ENCODE measurements at places on chromosomes 6 and 20.

- no peak for DNase-seq
Observed at GRCh38 chr20:9741996-9742395, 96.9 kb downstream of the PAK5 start.

- no peak for DNase-seq
Observed at GRCh38 chr6:39543095-39543494, 182.1 kb downstream of the KIF6 start.

DNA sequence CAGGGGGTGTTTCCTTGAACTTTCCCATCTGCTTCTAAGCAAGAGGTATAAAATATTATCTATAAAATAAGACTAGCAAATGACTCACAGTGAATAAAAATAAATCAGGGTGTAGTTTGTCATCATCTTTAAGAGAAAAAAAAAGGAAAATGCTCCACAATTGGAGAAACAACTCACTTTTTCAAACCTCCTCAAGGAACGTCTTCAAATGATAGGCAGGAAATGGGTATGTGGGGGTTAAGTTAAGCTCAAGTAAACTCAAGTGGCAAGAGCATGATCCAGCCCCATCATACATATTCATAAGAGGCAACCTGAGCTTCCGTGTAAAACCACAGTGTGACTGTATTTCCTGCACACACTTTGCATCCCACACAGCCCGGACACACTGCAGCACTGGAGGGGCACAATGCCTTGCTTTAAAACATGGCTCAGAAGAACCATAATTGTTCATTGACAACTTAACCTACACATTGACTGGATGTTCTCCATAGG, 58.5 kb upstream of the CEP85L start:
- peak; percentile 5 for DNase-seq

DNA sequence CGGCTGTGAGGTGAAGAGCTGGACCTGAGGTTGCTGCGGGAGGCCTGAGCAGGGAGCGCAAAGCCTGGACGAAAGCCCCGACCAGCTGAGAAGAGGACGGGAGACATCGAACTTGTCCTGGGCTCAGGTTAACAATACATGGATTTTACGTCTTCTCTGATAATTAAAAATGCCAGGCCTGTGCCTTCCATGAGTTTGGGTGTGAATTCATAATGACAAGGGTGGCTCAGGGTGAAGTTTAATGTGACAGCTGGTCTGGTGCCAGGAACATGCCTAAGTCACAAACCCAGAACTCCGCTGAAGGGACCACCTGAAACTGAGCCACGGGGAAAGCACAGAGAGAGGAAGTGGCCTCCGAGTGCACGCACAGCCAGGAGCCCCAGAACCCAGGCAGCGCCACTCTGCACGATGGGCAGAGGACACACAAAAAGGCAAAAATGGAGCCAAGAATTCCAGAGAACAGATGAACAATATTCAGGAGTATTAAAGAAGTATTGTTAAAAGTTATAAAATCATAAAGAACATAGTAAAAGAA, 150.1 kb upstream of the RPS6KA2 start:
- DNase-seq, result no peak

GRCh38 chr6:2651536-2651935, 99.2 kb downstream of the MYLK4 start:
- DNase-seq, result no peak

- DNase-seq, result peak; percentile 30
Observed at GRCh38 chr20:3174442-3175261, 1.3 kb upstream of the LZTS3 start.

- DNase-seq, result no peak
Observed at GRCh38 chr6:145882121-145882531, 67.5 kb upstream of the FBXO30 start.

DNA sequence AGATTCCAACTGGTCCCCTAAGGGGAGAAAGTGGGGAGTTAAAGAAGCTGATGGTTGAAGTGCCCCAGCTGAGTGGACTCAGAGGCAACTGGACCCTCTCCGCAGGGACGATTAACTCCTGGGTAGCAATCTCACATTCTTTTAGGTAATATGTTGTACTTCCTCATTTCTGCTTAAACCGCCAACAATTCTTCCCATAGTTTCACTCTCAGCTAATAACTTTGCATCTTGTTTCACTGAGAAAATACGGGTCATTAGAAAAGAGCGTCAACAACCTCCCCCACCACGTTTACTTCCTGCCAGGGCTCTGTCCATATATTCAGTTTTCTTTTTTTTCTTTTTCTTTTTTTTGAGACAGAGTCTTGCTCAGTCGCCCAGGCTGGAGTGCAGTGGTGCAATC, 39.5 kb upstream of the CHD6 start:
- DNase-seq, result no peak

DNA sequence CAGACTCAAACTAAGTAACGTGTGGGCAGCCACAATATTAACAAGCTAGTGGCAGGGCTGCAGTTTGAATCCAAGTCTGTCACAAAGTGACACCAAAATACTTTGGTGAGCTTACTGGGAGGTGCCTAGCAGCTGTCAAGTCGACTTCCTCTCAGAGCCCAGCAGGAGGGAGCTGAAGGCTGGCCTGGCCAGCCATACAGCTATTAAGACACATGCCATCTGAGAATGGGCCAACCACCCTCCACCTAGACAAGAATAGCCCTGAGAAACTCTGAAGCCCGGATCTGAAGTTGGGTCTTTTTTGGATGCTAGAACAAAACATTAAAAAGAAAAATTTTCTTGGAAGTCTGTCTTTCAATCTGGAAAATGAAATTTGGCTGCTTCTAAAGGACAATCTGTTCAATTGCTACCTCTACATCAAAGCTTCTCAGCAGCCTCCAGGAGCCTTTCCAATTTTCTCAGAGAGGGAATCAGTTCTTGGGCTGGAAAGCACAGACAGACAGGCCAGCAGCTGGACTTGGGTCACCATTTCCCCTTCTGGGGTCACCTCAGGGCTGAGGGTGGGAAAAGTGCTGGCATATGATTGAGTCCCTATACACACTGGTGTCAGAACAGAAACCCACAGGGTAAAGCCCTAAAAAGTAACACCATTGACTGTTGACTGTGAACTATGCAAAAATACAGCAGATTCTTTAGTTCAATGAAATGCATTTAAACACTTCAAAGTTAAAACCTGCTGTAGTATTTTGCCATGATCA, 42.9 kb downstream of the UQCC1 start:
- DNase-seq, result no peak

- no peak for DNase-seq
Observed at GRCh38 chr6:44494011-44494501, 106.5 kb downstream of the CDC5L start.

GRCh38 chr6:46410334-46410953, 80.8 kb downstream of the RCAN2 start:
- DNase-seq, result peak; percentile 64
